ENCODE measurements at places on chromosomes 7 and 10.

DNA sequence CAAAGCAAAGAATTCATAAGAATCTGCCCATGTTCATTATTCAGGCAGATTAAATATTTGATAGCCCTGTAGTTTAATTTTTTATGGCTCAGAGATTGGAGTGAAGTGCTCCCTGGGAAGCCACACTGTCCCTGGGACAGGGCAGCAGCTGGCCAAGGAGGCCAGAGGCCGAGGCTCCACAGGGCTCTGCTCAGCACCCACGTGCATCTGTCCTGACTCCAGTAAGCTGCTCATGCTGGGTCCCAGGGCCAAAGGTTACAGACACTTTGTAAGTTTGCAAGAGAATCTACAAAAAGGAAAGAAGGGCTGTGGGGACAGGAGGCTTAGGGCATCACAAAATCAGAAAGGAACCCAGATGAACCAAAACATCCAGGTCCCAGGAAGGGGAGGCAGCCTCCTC is 155.5 kb downstream of the KCNMA1 start:
- DNase-seq: no peak

- no peak for DNase-seq
Measured at GRCh38 chr10:4391683-4392082, 434.3 kb upstream of the AKR1E2 start.

DNA sequence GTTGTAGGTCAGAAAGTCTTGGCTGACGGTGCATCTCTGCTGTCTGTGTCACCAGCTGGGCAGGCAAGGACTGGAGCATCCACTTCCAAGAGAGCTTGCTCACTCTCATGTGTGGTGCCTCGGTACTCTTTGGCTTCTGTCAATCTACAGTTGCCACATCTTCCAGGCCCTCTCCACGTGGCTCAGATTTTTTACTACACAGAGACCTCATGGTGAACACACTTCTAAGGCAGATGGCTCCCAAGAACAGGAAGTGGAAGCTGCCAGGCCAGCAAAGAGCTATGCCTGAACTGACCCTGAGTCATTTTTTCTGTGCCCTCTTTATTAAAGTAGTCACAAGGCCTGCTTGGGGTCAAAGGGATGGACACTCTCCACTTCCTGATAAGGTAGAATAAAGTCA is 351.5 kb upstream of the AUTS2 start:
- DNase-seq: no peak

DNA sequence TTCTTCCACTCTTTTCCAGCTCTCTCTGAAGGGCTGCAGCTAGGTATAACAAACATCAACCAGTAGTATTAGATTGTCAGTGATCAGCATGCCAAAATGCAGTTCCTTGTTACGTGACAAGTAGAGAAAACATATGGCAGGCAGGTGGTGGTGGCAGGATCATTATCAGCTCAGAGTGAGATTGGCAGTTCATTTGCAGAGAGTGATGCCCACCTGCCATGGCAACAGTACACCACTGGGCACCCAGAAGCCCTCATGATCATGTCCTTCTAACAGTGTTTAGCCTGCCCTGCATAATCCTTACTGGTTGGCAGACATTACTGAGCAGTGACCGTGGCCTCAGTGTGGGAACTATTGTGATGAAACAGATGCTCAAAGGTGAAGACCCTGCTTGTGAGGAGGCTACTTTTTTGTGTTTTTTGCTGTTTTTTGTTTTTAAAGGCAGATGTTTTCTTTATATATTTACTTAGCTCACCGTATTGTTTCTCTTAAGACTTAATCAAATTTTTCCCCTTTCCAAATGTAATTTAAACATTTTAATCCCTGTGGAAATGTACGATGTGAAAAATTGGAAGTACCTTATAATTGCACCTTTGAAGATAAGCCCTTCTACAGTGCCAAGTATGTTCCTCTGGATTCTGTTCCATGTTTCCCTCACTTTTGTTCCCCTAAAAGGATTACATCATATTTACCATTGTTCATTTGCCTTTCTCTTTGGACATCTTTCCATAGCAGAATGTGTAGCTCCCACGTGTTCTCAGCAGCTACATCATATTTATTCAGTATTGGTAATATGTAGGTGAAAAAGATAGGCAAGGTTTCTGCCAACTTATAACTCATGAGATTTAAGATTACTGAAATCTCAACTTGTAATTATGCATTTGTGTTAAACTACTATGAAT is 179.6 kb downstream of the SND1 start:
- no peak for DNase-seq

GRCh38 chr7:91355695-91356435 is 91.6 kb downstream of the FZD1 start:
- DNase-seq: no peak

GRCh38 chr10:114933588-114933987 is 4.4 kb upstream of the TRUB1 start:
- no peak for DNase-seq

DNA sequence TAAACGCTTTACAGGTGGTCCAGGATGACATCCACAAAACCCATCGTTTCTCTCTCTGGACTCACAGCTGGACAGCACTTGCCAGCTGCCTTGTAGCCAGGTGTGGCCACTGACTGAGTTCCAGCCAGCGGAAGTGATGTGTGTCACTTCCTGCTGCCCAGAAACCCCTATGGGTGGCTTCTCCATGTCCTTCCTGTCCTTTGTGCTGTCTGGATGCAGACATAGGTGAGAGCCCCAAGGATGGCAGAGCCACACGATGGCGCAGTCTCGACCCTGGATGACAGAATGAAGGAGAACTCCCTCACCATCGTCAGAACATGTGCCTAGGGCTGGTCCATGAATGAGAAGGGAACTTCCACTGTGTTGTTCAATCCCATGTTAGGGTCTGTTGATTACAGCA is 22.1 kb downstream of the NMT2 start:
- no peak for DNase-seq
